ENCODE measurements at places on chromosomes 2 and 18. TPM values are rescaled to one million over a fixed set of nuclear protein-coding genes. Genes with fewer than 3 reads are reported as not detected.

- DNase-seq = no peak
Measured at GRCh38 chr18:45626330-45627203, 11.3 kb downstream of the SLC14A2 start.

Gene HAUS1
- polyA plus RNA-seq = 54.2 TPM

Gene GTF2A1L
- polyA plus RNA-seq = 0.25 TPM

GRCh38 chr2:4356109-4356508 lies 652.7 kb downstream of the DCDC2C start:
- no peak for DNase-seq

DNA sequence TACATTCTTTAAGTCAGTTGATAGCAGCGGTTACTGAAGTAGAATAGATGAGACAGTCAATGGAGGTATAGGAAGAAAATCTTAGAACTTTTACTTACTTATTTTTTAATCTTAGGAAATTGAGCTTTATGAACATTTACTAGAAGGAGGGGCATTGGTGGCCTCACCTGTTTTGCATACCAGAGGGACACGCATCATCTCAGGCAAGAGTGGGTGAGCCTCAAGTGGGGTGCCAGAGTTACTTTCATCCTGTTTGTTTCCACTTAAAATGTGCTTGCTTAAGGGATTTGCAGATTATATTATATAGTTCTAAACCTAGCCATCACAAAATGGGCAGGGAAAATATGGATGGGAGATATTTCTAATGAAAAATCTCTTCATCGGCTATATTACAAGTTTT lies 61.6 kb downstream of the WDR7 start:
- DNase-seq = no peak

Gene LIPG
- 63.6 TPM for polyA plus RNA-seq

DNA sequence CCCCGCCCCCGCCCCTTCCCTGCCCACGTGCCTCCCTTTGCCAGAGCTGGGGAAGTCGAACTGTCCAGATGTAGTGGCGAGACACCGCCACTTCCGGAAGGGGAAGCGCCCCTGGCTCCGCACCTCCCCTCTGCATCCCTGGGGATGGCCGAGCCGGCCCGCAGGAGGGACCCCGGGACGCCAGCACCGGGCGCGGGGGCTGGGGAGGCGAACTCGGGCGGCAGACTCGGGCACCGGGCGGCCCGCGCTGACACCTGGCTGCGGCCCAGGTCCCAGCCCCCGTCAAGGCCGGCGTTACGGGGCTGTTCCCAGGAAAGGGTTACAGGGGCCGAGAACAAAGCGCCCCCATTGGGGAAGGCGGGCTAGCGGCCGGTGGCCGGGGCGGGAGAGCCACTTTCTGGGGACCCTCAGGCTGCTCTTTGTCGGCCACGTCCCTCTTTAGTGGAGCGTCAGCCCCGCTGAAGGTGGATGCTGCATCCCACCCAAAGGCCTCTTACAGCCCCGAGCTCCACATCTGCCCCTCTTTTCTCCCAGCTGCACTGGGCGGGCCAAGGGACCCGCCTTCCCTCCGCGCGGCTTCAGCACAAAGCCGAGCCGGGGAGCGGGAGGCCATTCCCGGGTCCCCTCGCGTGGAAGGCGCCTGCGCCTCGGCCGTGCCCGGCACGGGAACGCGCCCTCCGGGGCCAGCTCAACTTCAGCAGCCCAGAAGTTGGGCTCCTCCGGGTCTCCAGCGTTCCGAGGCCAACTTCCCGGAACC lies 1.3 kb downstream of the SDC1 start:
- DNase-seq = peak; percentile 47

GRCh38 chr2:65240657-65241056 lies 13.0 kb downstream of the ACTR2 start:
- DNase-seq = no peak

- DNase-seq = no peak
Measured at GRCh38 chr2:173968551-173968950, 3.4 kb upstream of the SP3 start.

Gene ABCG8
- 0.88 TPM for polyA plus RNA-seq

GRCh38 chr18:79507546-79508480 lies 112.1 kb downstream of the NFATC1 start:
- DNase-seq = peak; percentile 81

Gene MPP4
- 0.47 TPM for polyA plus RNA-seq

GRCh38 chr2:22788749-22789327 lies 596.1 kb upstream of the KLHL29 start:
- DNase-seq = peak; percentile 31

DNA sequence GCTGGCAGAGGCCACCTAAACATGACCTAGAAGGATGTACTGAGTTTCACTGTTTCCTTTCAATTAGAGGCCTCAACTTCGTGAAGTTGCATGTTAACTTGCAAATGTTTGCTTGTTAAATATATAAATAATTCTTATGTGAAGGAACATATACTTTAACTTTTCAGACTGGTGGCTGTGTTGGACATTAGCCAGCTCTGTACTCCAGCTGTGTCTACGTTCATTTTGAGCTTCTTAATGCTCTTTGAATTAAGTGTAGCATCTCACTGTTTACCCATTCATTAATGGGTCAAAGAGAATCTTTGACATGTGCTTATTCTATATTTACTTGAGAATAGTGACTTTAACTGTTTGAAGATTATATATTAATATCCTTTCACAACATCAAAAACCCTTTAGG lies 823.2 kb upstream of the ID2 start:
- DNase-seq = no peak

- no peak for DNase-seq
Measured at GRCh38 chr2:29576231-29576630, 345.2 kb downstream of the ALK start.

DNA sequence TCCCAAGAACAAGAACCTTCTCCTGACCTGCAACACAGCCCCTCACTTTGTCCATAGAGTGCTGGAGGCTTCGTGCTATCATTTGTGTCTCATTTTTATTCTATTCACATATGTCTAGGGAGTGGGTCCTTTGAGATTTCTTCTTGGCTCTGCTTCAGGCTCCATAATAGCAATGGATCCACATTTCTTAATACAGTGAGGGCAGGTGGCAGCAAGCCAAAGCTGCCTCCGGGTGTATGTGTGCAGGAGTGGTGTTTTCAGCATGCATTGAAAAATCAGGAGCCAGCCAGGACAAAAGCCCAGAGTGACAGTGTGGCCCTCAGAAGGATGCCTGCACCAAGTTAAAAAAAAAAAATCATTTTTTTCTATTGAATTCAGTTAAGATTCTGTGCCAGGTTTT lies 115.1 kb upstream of the PELI1 start:
- DNase-seq = no peak

GRCh38 chr18:26059357-26059756 lies 31.1 kb downstream of the SS18 start:
- no peak for DNase-seq

Gene ZNF804A
- polyA plus RNA-seq = 2.1 TPM

Gene XIRP2
- not detected for polyA plus RNA-seq

Gene ASAP2
- 66.1 TPM for polyA plus RNA-seq

GRCh38 chr2:61550375-61551209 lies 12.4 kb upstream of the XPO1 start:
- DNase-seq = no peak

Gene EVX2
- not detected for polyA plus RNA-seq

- no peak for DNase-seq
Measured at GRCh38 chr2:156903335-156903734, 354.2 kb upstream of the GALNT5 start.

Gene FAM228B
- polyA plus RNA-seq = 29.7 TPM

DNA sequence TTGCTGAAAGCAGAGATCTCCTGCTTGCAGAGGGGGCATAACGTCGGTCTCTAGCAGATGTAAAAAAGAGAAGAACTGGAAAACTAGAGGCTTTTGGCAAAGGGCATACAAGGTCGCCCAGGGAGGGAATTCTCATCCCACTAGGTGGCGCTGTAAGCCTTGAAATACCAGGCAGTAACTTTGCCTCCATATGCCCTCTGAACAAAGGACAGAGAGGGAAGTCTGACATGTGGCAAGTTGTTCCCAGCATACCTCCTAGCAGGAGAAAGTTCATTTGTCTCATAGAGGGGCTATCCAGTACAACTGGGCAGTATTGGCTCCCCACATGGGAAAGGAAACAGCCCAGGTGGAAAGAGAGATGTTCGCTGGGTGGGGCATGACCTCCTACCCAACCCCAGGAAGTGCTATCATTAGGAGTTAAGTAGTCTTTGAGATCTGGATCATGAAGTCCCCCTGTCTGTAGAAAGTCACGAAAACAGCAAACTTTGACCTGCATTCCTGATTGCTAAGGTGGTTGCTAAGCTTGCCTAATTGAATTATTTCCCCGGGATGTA lies 39.9 kb downstream of the STK17B start:
- DNase-seq = no peak

Gene CNRIP1
- 21.5 TPM for polyA plus RNA-seq

Gene ATP6V1C2
- 8.1 TPM for polyA plus RNA-seq
